ENCODE measurements at places on chromosomes 6 and 20. TPM values are rescaled to one million over a fixed set of nuclear protein-coding genes. Genes with fewer than 3 reads are reported as not detected.

- DNase-seq: no peak
Measured at GRCh38 chr6:155980014-155980767, 524.6 kb upstream of the NOX3 start.

- no peak for DNase-seq
Measured at GRCh38 chr6:139474145-139475108, 100.0 kb upstream of the CITED2 start.

Gene ANKRD66
- not detected for total RNA-seq

DNA sequence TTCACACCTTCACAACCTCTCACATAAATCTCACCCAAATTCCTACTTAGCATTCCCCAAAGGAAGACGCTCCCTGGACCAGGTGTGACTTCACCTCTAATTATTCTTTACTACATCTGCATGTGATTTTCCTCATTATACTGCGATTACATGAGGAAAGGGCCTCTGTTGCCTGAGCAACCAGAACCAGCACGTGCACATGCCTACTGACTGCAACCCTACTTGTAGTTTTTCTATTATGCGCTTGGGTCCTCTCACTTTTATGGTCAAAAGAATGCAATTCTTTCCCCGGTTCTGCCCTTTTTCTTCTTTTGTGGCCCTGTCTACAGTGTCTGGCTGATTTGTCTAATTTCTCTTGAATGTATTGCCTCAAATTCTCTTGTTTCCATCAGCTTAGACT lies 20.4 kb upstream of the ANKEF1 start:
- no peak for DNase-seq

GRCh38 chr6:14453712-14454472 lies 336.3 kb downstream of the CD83 start:
- no peak for DNase-seq

Gene ZSWIM1
- 13.0 TPM for total RNA-seq

- no peak for DNase-seq
Measured at GRCh38 chr6:136757150-136757549, 35.1 kb downstream of the MAP3K5 start.

GRCh38 chr6:22737331-22737730 lies 168.0 kb downstream of the HDGFL1 start:
- DNase-seq: peak; percentile 71

DNA sequence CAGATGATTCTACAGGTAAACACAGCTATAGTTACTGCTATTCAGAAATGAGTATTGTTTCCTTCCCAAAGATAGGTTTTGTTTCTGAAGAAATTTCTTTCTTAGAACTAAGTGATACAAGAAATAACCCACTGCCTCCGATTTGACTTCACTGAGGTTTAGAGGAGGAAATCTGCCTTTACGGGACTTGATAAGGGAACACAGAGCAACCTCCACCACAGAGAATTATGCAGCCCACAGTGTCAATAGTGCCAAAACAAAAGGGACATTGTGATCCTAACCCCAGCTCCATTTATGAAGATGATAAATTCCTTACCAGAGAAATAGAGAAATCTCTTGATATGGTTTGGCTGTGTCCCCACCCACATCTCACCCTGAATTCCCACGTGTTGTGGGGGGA lies 164.6 kb downstream of the ZNF217 start:
- DNase-seq: no peak

DNA sequence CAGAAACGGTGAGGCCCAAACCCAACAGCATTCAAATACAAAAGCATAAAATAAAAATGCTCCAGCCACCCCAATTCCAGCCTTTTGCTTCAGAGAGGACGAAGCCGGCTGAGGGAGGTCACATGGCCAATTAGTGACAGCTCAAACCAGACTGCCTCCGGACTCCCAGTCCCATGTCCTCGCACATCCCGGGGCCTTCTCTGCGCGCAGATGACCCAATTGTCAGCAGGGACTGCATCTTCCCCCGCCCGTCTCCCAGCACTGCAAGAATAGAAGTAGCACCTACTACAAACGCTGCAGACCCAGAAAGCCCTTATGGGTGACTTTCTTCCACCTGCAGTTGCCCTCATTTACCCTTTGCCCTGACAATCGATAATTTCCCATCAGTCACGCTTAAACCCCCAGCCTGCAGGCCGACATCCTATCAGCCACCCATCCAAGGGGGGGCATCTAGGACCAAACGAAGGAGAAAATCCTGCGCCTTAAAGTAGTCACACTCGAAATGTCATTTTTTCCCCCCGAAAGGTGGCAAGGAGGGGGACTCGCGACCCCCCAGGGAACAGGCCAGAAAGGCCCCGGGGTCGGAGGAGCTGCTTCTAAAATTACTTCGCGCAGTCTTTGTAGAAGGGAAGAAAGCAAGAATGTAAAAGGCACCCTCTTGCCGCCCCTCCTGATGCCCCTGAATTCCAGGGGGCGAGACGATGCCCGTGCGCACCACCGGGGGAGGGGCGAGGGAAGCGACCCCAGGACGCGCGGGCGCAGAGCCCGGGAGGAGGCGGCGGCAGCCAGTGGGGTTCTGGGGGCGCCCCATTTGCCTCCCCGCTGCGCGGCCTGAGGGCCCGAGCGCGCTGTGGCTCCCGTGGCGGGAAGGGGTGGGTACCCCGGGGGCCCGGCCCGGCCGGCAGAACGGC lies 792 bp downstream of the SLC23A2 start:
- DNase-seq: peak; percentile 54

Gene BACH2
- total RNA-seq: 2.6 TPM

- DNase-seq: no peak
Measured at GRCh38 chr6:10511477-10511876, 9.7 kb upstream of the GCNT2 start.

Gene ZKSCAN8
- 25.4 TPM for total RNA-seq

DNA sequence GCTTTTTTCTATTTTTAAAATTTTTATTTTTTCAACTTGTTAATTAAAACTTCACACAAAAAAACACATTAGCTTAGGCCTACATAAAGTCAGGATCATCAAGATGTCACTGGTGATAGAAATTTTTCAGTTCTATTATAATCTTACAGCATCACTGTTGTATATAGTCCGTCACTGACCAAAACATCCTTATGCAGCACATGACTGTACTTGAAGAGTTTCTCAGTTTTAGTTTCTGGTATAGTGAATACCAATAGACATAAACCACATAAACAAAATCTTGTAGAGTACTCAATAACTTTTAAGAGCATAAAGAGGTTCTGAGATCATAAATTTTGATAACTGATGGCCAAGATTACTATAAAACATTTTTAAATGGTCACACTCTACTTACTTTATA lies 71.8 kb downstream of the ASCC3 start:
- DNase-seq: no peak

Gene HLA-DQB1
- total RNA-seq: 39.2 TPM

Gene KIF6
- total RNA-seq: 0.88 TPM

Gene SPACA1
- total RNA-seq: not detected

Gene BTNL2
- not detected for total RNA-seq

DNA sequence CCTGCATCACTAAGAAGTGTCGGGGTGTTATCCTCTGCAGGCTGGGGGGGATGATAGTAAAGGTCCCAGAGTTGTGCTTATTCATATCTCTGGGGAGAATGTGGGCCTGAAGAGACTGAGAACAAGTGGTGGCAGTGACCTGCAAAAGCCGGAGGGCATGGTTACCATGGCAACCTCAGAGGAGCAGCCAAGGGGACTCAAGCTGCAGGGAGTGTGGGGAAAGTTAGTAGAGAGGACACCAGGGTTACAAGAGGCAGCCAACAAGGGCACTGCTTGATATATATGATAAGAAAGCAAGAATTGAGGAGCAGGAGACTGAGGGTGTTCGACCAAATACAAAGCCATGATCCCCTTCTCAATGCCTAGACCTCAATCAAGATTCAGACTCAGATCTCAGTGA lies 46.1 kb downstream of the HLA-F start:
- peak; percentile 29 for DNase-seq

GRCh38 chr20:48986899-48987298 lies 59.2 kb upstream of the CSE1L start:
- DNase-seq: no peak

GRCh38 chr20:47097691-47098622 lies 203.3 kb downstream of the EYA2 start:
- DNase-seq: no peak
